ENCODE measurements at places on chromosomes 12 and 14. TPM values are rescaled to one million over a fixed set of nuclear protein-coding genes. Genes with fewer than 3 reads are reported as not detected.

The SERPINA9 gene
- not detected for total RNA-seq

The PRH2 gene
- total RNA-seq: not detected

The RHOJ gene
- 0.49 TPM for total RNA-seq

The TMTC2 gene
- 0.55 TPM for total RNA-seq

The KLRF1 gene
- total RNA-seq: not detected

The RNASE2 gene
- 0.69 TPM for total RNA-seq

The KRT73 gene
- total RNA-seq: not detected

The MTERF2 gene
- total RNA-seq: 13.6 TPM

The TMTC1 gene
- total RNA-seq: 1.8 TPM

GRCh38 chr14:64475585-64476273 lies 10.4 kb downstream of the AKAP5 start:
- H3K4me1 ChIP-seq: peaks cover 8% of the 10 kb centered on the region
- no peaks in the 10 kb centered on the region for H3K36me3 ChIP-seq
- H3K27ac ChIP-seq: peak overlapping the region; percentile 19
- H3K27me3 ChIP-seq: no peaks in the 10 kb centered on the region

DNA sequence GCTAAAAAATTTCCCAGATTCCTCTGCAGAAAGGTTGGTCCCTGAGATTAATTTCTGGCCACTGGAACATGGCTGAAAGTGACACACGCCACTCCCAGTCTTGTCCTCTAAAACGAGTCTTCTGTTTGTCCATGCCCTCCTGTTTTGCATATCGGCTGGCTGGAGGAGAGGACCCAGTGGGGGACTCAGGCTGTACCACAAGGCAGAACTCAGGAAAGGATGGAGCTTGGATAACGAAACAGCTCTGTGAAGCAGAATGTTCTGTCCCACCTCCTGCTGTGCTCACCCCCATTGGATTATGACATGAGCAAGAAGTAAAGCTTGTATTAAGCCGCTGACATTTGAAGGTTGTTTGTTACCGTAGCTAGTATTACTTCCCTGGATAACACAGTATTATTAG lies 856.2 kb downstream of the BCL11B start:
- no peak overlapping the region for H3K27ac ChIP-seq
- H3K27me3 ChIP-seq: no peaks in the 10 kb centered on the region
- no peak for DNase-seq
- H3K4me1 ChIP-seq: no peaks in the 10 kb centered on the region

DNA sequence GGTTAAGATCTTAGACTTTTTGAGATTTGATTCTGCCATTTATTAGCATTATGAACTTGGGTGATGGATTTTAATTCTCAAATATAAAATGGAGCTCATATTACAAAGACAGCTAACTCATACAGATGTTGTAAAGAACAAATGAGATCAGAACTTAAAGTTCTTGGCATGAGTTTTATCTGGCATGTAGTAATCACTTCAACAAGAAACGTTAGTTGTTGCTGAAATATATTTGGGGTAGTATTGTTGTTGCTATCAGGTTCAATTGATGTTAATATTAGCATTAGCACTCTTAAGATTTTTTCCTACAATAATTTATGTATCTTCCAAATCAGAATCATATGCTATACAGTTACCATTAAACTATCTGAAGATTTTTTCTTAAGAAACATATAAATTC lies 71.0 kb downstream of the SLC6A15 start:
- DNase-seq: no peak
- no peaks in the 10 kb centered on the region for H3K4me1 ChIP-seq
- no peaks in the 10 kb centered on the region for H3K27me3 ChIP-seq
- H3K36me3 ChIP-seq: no peaks in the 10 kb centered on the region
- H3K27ac ChIP-seq: no peak overlapping the region
- no peak overlapping the region for H3K4me3 ChIP-seq

- no peak overlapping the region for H3K27ac ChIP-seq
- no peak for DNase-seq
- no peaks in the 10 kb centered on the region for H3K27me3 ChIP-seq
- H3K4me3 ChIP-seq: no peak overlapping the region
These were observed 37.0 kb upstream of the HMGA2 start for GRCh38 chr12:65787056-65787865.

DNA sequence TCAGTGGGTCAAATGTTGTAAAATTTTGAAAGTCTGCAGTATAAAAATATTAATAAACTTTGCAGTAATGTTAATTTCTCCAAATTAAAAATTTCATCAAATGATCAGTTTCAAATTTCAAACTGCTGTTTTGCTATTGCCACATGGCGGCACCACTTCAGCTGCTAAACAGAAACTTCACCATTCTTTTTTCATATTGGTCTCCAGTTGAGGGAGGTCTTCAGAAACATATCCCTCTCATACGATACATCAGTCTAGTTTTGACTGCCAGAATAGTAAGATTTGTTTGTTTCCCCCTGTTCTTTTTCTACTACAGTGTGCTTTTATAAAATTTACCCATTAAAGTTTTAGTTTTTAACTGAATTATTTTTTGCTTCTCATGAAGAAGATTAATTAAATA lies 4.2 kb upstream of the TRHDE start:
- no peak for DNase-seq
- H3K36me3 ChIP-seq: no peaks in the 10 kb centered on the region
- H3K27me3 ChIP-seq: peaks cover 24% of the 10 kb centered on the region

DNA sequence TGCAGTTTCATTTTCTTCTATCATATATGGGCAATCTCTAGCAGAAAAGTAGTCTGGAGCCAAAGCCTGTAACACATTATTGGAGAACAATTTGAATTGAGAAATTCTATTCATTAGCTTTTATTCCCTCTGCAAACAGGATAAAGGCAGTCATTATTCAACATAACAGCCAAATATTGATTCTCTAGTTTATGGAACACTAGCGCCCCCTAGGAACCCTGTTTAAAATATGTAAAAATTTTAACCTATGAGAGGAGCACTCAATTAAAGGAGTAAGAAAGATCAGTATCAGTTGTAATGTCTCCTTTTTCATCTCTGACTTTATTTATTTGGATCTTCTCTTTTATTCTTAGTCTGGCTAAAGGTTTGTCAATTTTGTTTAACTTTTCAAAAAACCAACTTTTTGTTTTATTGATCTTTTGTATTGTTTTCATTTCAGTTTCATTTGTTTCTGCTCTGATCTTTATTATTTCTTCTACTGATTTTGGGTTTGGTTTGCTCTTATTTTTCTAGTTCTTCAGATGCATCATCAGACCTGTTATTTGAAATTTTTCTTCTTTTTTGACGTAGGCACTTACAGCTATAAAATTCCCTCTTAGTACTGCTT lies 4.8 kb upstream of the LMNTD1 start:
- no peaks in the 10 kb centered on the region for H3K4me1 ChIP-seq
- H3K27me3 ChIP-seq: no peaks in the 10 kb centered on the region
- no peak overlapping the region for H3K4me3 ChIP-seq
- H3K27ac ChIP-seq: no peak overlapping the region
- peak; percentile 11 for DNase-seq

DNA sequence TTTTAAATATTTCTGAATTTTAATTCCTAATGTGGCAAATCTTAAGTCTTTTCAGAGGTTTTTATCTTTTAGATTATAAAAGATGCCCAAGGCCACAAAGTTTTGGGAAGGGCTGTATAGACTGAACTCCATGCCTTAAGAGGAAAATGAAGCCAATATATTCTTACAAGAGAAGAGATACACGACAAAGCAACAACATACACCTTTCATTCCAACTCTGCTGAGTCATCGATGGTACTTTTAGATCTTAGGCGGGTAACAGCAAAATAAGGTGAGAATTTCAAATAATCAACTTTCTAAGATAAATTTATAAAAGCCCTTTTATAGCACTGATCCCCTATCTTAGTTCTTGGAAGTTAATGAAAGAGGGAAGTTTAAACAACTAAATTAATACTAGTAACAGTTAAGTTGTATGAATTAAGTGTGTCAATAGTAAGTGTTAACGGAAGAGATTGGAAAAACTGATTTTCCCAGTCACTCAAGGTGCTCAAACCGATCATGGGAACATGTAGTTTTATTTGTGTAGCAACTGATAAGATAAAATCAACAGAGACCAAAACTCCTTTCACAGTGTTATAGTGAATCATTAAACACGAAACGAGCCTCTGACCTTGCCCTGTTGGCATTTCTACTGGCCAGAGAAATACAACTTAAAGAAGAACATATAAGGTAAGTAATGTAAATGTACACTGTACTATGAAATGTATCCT lies 18.8 kb upstream of the PIK3C2G start:
- no peaks in the 10 kb centered on the region for H3K36me3 ChIP-seq
- peaks cover 8% of the 10 kb centered on the region for H3K4me1 ChIP-seq
- no peak overlapping the region for H3K27ac ChIP-seq
- H3K4me3 ChIP-seq: no peak overlapping the region
- peak; percentile 72 for DNase-seq

- no peak overlapping the region for H3K4me3 ChIP-seq
- no peak for DNase-seq
- H3K27me3 ChIP-seq: peaks cover 48% of the 10 kb centered on the region
These were observed 10.1 kb downstream of the KRT77 start for GRCh38 chr12:52693261-52693660.

- H3K36me3 ChIP-seq: no peaks in the 10 kb centered on the region
- H3K27me3 ChIP-seq: peaks cover 8% of the 10 kb centered on the region
- H3K27ac ChIP-seq: no peak overlapping the region
- no peak for DNase-seq
These were observed 152.4 kb upstream of the RTL1 start for GRCh38 chr14:101055776-101056374.

DNA sequence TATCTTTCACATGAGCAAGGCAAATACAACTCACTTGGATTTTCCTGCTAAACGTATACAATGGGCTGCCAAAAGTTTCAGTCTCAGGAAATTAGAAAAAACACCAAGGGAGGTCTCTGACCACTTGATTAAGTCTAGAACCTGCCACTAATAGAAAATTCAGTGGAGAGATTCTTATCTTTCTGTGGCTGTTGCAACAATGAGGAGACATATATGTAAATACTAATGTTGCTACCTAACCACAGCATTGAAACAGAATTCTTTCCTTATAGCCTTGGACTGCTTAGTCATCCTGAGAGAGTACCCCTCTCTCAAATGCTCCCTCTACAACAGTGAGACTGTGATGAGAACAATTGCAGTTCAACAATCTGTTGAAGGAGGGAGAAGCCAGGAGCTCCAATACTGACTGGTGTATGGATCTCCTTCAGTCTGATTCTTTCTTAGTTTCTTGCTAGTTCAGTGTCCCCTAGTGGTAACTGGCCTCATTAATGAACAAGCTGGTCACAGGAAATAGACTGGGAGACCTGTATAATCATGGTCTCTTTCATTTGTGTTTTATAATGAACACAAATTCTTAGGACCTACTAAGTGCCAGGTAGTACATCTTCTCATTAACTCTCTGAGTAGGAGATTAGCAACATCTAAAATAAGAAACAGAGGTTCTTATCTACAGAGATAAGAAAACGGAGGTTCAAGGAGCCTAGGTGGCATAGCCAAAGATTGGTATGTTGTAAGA lies 164.5 kb downstream of the SLC38A4 start:
- H3K4me1 ChIP-seq: peaks cover 53% of the 10 kb centered on the region
- no peaks in the 10 kb centered on the region for H3K36me3 ChIP-seq
- DNase-seq: peak; percentile 77
- no peaks in the 10 kb centered on the region for H3K27me3 ChIP-seq
- peak overlapping the region; percentile 5 for H3K27ac ChIP-seq

DNA sequence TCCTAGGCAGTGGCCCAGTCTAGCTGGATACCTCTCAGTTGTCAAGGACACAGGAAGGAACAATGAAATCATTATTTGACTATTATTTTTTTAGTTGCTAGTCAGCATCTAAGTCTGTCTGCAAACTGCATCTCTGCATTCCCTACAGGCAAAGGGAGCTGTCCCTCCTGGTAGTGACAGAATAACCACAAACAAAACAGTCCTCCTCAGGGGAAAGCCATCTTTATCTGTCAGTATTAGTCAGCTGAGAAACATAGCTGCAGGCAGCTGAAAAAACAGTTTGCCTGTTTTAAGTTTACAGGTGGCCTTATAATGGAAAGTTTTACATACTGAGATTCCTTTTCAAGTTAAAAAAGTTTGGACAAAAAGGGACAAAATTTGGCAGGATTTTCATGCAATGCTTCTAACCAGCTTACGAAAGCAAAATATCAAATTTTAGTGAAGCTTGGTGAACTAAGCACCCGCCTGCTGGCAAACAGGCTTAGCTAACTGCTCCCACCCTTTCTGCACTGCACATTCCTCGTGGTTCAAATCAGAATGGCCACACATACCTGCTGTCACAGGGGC lies 29.5 kb downstream of the SLC25A21 start:
- DNase-seq: peak; percentile 35
- no peak overlapping the region for H3K4me3 ChIP-seq
- no peaks in the 10 kb centered on the region for H3K4me1 ChIP-seq
- H3K36me3 ChIP-seq: no peaks in the 10 kb centered on the region
- H3K27me3 ChIP-seq: no peaks in the 10 kb centered on the region

- H3K36me3 ChIP-seq: no peaks in the 10 kb centered on the region
- no peak overlapping the region for H3K4me3 ChIP-seq
- peaks cover 14% of the 10 kb centered on the region for H3K27me3 ChIP-seq
- DNase-seq: no peak
- no peaks in the 10 kb centered on the region for H3K4me1 ChIP-seq
These were observed 171.3 kb downstream of the BCL11B start for GRCh38 chr14:99100497-99101270.

GRCh38 chr14:31255286-31255685 lies 47.7 kb upstream of the HECTD1 start:
- no peak overlapping the region for H3K27ac ChIP-seq
- no peaks in the 10 kb centered on the region for H3K36me3 ChIP-seq
- DNase-seq: no peak
- H3K4me1 ChIP-seq: peaks cover 93% of the 10 kb centered on the region
- H3K27me3 ChIP-seq: no peaks in the 10 kb centered on the region

DNA sequence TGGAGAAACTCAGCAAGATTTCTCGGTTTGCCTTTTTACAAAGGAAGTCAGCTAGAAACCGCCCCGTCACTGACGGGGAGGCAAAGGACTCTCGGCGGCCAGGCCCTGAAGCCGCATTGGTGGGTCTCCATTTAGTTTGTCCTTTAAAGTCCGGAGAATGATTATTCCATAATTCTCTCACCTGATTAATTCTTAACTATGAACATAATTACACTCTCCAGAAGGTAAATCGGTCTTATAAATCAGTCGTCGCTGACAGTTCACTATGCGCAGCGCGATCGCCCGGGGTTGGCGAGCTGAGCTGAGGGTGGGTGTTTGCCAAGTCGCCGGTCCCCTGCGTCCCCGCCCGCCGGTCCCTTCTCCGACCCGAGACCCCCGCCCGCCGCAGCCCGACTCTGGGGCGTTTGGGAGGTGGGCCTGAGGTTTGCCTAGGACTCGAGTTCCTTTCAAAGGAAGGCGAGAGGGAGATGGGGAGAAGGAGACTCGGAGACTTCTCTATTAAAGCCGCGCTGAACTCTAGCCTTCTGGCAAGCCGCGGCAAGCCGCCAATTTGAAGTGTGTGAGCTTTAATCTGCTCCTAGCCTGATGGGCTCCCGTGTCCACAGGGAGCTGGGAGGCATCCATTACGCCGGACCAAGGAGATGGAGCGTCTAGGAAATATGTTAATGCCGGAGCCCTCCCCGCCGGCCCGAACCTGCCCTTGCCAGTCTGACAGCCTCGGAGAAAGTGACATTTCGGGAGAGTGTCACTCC lies 392.9 kb downstream of the NOVA1 start:
- no peak for DNase-seq
- H3K27ac ChIP-seq: no peak overlapping the region
- no peaks in the 10 kb centered on the region for H3K4me1 ChIP-seq

GRCh38 chr12:3107071-3107583 lies 29.9 kb downstream of the TSPAN9 start:
- peaks cover 72% of the 10 kb centered on the region for H3K4me1 ChIP-seq
- no peaks in the 10 kb centered on the region for H3K27me3 ChIP-seq
- peaks cover 1% of the 10 kb centered on the region for H3K36me3 ChIP-seq

Measured in HepG2 (cell line).